ENCODE measurements at places on chromosomes 12 and 14.
A peak's percentile ranks its signal among the peaks of the same experiment; 100 is the strongest.

DNA sequence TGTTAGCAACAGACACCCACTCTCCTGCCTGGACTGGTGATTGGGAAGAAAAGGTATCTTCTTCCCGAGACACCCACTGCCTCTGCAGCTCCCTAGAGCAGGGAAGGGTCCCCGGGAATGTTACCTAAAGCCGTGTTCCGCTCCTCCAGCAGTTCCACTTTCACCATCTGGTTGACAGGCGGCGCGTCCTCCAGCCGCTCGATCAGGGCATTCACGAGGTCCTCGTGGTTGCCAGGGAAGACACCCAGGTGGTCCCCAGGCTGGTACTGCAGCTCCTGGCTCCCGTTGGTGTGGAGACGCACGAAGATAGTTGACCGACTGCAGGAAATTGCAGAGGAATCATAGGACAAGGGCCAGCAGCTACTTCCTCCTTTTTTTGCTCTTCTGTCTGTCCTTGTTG lies 44.2 kb upstream of the FBXO21 start:
- no peak for DNase-seq

DNA sequence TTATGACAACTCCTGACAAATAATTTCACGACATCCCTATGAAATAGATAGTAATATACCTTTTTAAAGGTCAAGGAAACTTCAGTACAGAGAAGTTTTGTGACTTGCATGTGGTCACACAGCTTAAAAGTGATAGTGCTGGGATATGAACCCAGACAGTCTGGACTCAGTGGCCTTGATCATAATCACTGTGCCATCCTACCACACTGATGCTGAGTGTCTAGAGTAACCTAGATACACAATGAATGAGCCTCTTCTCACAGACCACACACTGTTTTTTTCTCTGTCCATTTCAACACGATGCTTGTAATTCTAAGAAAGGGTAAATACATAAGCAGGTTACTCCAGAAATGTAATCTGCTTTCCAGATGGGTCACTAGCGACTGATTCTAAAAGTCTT lies 88.2 kb downstream of the SYNE2 start:
- DNase-seq: no peak

- no peak for DNase-seq
Measured at GRCh38 chr12:19412844-19413243, 26.4 kb upstream of the AEBP2 start.

- no peak for DNase-seq
Measured at GRCh38 chr14:61183196-61183885, 97.8 kb downstream of the TMEM30B start.

- DNase-seq: no peak
Measured at GRCh38 chr12:85156569-85156968, 120.4 kb downstream of the LRRIQ1 start.

GRCh38 chr12:49502590-49502989 lies 36.2 kb upstream of the KCNH3 start:
- no peak for DNase-seq

DNA sequence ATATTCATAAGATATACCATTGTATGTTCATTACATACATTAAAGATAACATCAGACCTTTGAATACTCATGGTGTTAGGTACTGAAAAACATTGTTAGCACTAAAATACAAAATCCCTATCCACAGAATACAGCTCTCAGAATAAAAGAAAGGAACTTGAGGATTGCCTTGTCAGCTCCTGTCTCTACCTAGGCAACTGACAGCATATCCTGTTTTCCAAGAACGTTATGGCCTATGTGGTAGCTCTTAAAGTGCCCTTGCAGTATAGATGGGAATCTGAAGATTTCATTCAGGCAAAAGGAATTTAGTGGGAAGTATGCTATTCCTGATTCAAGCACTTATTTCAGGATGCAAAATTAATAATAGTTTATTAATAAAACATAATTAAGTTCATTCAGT lies 1.8 kb upstream of the PPP1R12A start:
- DNase-seq: no peak

DNA sequence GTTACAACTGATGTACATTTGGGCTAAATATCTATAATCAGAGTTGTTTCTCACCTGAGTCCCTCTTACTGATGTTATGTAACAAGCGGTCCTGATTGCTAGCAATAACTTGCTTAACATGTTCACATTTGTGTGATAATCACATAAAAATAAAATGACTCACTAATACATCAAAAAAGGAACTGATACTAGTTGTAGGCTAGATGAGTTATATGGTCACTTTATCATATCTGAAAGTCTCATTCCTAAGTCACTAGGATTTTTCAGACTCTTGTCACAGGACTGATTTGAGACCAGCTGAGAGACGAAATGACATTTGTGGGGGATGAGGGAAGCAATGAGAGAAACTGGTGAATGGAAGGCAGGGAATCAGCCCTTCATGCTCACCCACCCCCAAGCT lies 34.3 kb downstream of the NKX2-1 start:
- no peak for DNase-seq

GRCh38 chr14:71140157-71140556 lies 232.9 kb downstream of the PCNX1 start:
- no peak for DNase-seq

- DNase-seq: peak; percentile 45
Measured at GRCh38 chr14:75418850-75419768, 8.7 kb upstream of the JDP2 start.

- no peak for DNase-seq
Measured at GRCh38 chr12:46388427-46389021, 16.0 kb upstream of the SLC38A2 start.

GRCh38 chr14:58598804-58599525 lies 38.8 kb upstream of the DACT1 start:
- DNase-seq: no peak

- peak; percentile 65 for DNase-seq
Measured at GRCh38 chr12:53701518-53702264, 25.6 kb downstream of the CALCOCO1 start.

GRCh38 chr14:74425525-74426201 lies 347 bp downstream of the SYNDIG1L start:
- peak; percentile 50 for DNase-seq

DNA sequence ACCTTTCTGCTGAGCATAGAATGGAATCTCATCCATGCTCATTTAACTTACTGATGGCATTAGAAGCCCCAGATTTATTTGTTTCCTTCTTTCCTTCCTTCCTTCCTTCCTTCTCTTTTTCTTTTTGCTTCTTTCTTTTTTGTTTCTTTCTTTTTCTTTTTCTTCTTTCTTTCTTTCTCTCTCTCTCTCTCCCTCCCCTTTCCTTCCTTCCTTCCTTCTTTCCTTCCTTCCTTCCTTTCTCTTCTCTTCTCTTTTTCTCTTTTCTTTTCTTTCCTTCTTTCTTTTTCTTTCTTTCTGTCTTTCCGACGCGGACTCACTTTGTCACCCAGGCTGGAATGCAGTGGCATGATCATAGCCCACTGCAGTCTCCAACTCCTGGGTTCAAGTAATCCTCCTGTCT lies 55.9 kb downstream of the C12orf75 start:
- DNase-seq: no peak

GRCh38 chr12:104630230-104630670 lies 173.5 kb downstream of the CHST11 start:
- DNase-seq: no peak

DNA sequence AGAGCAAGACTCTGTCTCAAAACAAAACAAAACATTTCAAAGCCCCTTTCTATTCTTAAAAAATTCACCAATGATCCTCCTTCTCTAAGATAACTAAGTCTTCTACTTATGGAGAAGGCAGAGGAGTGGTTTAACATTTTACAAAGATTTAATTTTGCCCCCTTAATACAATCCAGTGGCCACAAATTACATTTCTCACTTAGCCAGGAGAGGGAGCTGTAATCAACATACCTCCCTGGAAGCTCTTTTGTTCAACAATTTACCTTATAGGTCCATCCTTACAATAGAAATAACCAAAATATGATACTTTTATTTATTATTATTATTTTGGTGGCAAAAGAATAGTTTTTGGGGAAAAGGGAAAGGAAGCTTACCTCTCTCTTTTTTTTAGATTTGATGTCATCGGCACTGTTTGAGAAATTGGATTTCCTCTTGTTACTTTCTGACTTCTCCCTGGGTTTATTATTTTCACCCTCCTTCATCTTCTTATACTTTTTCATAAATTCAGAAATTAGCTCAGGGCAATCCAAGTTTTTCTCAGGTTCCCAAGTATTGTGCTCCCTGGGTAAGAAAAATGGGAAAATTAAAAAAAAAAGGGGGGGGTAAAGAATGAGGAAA lies 28.1 kb downstream of the CBX5 start:
- no peak for DNase-seq

DNA sequence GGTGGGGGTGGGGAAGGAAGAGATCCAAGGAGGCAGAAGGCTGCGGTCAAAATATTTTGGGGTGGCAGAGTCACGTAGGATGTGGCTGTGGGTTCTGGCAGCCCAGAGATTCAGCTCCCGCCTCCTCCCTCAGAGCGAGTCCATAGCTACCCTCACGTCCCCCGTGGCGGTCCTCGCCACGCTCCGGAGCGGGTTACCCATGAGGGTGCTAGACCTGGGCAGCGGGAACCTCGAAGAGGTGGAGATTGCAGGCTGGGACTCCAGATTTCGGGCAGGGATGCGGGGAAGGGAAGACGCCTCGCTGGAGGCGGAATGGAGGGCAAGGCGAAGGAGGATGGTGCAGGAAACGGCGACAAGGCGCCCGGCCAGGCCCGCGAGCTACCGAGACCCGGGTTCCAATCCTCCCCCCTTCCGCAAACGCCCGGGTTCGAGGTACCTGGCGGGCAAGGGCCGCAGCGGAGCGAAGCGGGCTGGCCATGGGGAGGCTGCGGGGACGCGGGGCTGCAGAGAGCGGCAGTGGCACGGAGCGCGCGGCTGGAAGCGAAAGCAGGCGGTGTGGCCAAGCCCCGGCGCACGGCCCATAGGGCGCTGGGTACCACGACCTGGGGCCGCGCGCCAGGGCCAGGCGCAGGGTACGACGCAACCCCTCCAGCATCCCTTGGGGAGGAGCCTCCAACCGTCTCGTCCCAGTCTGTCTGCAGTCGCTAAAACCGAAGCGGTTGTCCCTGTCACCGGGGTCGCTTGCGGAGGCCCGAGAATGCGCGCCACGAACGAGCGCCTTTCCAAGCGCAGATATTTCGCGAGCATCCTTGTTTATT lies 46.2 kb downstream of the BCAT1 start:
- no peak for DNase-seq

DNA sequence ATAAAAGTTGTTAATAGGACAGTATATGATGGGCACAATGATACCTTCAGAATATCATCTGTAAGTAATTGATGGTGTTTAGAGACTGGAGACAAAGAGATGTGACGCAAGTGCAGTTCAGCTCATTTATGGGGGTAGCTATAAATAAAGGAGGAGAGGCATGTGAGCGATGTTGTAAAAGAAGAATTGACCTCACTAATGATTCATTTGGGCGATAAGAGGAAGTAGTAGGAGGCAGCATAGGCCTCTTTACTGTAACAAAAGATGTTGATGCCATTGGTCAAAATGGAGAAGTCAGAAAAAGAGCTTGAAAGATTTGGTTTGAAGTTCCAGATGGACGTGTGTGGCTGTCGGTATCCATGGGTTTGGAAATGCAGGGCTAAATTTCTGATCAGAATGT lies 70.0 kb downstream of the FLRT2 start:
- DNase-seq: no peak

DNA sequence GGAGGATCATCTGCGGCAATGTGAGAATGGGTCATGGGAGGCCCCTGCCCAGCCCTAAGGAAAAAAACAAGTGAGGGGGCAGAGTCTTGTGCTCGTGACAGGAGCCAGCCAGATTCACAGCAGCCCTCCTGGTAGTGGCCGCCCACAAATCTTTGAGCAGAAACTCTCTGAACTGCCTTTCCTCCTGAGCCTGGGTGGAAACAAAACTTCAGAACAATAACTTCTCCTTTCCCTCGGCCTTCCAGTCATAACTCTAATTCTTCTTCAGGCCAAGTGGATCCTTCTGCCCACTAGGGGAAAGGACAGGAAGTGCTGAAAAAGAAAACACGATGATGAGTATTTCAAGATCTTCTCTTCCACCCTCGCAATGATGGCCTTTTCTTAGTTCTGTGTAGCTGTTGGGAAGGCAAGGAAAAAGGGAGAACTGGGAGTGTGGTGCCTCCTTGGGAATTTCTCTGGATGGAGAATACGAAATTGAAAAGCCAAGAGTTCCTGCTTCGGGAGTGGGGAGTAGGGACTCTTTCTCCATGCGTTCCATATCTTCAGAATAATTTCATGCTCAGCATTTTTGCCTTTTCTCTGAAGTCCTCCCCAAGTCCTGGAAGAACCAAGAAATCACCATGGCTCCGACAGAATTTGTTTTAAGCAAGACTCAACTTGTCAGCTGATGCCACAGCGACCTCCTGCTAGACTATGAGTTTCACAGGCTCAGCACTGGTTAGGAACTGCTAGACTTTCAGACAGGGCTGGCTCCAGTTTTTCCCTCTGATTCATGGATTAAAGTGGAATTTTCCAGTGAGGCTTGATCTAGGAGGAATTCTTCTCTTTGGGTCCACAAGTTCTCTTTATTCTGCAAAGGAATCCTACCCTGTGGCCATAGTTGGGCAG lies 188.9 kb downstream of the CAND1 start:
- no peak for DNase-seq

- DNase-seq: no peak
Measured at GRCh38 chr14:42391146-42391834, 784.6 kb downstream of the LRFN5 start.

DNA sequence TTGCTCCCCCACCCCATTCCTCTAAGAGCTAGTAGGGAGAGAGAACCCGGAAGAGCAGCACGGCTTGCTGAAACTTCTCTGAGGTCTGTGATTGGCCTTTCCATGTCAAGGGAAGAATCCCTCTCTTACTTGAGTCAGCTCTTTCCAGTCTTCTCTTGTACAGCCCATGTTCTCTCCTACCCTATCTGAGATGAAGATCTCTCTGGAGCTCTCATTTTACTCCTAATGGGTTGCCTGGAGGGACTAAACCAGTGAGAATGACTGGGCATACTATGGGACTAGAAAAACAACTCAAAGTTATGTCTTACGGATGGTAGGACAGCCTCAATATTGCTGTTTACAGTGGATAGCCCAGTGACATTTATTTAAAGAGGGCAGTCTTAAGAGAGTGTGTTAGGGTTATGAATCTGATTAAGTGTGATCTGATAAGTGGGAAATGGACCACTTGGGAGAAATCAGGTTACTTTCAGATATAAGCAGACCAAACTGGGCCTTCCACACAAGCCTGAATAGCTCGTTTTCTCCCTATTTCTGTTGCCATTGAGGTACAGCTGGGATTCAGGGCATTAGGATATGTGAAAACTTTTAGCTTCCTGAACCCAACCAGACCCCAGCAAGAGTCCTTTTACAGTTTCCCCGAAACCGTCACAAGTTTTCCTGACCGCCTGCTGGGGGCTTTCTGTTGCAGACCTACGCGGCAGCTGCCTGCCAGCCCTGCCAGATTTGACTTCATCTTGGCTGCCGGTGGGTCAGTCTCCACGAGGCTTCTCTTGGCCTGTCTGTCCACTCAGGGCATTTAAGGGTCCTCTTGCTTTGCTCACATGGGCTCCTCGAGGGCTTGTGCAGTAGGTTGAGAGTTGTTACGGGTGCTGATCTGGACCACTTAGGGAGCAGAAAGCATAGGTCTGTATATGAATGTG lies 16.9 kb downstream of the ETV6 start:
- no peak for DNase-seq
